Activated T-cell treated with anti-CD3 and anti-CD28 coated beads for 24 hours (primary cell): ENCODE measurements at places on chromosomes 3 and 15.

DNA sequence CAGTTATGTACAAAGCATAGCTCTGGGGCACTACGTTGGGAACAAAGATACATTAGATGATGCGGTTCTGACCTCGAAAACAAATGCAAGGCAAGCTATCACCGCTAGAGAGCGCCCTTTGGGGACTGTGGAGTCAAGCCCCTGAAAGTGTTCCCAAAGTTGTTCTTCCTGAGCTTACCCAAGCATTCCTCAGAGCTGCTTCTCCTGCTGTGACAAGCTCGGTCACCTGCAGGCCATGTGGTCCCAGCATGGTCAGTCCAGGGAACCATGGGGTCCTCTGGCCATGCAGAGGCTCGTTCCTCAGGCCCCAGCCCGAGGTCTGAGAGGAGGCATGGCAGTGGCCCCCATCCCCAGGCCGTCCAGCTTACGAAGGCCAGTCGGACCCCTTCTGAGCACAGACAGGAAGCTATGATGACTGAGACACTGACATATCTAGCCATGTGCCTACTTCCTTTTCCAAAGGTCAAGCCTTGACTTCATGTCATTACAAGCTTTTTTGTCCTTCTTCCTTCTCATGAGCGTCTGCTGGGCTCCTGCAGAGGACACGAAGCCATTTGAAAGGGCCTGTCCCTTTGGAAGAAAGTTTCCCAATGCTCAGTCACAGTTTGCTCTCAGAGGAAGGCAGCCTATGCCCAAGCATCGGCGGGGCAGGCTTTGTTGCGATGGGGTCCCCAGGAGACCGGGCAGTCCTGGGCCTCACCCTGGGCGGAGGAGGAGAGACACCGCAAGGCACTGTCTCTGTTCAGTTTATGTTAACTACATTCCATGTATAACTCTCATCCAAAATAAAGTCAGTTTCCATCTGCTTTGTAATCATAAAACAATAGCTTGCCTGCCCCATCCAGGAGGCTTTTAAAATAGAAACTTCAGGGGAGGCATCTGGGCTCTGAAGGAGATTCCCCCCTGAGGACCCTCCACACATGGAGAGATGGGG, 79.3 kb downstream of the ATP10A start:
- peak; percentile 21 for DNase-seq

GRCh38 chr3:72657666-72658065, 190.6 kb downstream of the SHQ1 start:
- DNase-seq = peak; percentile 23

GRCh38 chr15:82043130-82043673, 2.6 kb downstream of the MEX3B start:
- no peak for DNase-seq

DNA sequence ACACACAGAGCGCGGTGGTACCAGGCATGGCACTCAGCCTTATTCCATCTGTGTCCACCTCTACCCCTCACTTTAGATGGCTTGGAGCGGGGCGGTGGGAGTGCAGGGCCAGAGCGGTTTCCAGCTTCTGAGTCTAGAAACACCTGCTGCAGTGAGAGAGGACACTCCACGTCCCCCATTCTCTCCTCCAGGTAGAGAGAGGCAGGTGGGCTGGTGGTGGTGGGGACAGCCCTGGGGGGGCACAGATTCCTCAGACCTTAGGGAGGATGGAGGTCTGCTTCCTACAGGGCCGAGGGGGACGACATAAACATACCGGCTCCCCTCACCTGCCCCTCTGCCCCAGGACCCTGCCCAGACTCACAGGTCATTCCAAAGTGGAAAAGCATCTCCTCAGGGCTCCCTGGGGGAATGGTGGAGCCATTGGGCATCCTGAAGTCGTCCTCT, 40.4 kb downstream of the MUC20 start:
- no peak for DNase-seq

GRCh38 chr3:24320601-24321000, 174.0 kb downstream of the THRB start:
- no peak for DNase-seq

DNA sequence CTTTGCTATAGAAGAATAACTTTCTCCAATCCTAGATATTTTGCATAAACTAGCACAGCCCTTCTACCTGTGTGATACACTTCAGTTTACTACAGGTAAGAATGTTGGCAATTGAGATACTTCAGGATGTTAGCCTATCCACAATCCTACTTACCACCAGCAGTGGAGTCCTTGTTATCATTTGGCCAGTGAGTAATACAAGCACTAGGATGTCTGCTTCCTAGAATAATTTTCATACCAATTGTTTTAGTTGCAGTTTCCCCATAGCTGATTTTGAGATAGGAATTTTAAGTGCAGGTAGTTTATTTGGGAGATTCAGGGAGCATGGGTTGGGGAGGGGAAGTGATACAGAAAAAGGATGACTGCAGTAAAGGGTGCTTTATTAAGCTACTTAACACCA, 147.2 kb downstream of the EPHA6 start:
- DNase-seq = no peak

DNA sequence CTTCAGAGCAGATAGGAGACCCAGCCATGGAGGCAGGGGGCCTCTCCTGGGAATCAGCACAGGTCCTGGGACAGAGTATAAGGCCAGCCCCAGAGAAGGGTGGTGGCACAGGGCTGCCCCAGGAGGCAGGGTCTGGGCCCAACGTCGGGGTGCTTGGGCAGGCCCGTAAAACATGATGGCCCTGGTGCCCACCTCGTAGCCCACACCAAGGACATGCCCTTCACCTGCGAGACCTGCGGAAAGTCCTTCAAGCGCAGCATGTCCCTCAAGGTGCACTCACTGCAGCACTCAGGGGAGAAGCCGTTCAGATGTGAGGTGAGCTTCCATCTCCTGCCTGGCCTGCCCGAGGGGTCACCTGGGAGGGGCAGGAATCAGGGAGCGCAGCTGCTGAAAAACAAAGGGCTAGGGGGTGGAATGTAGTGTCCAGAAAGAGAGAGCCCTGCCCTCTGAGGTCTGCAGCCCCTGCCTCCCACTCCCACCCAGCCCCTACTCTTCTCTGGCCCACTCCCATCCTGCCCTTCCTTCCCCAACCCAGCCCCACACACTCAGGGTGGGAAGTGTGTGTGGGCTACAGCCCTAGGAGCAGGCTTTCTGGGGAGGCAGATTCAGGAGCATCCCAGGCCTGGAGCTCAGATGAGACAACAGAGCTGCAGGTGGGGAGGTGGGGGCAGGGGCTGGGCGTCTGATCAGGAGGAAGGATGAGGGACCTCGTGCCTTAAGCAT, 9.5 kb downstream of the ZBTB47 start:
- no peak for DNase-seq

- no peak for DNase-seq
Measured at GRCh38 chr3:40299130-40299720, 10.3 kb upstream of the EIF1B start.

GRCh38 chr3:134352031-134352671, 22.1 kb downstream of the AMOTL2 start:
- no peak for DNase-seq

GRCh38 chr15:59410391-59410896, 27.5 kb upstream of the FAM81A start:
- no peak for DNase-seq

- no peak for DNase-seq
Measured at GRCh38 chr3:48564022-48564421, 441 bp upstream of the UCN2 start.

DNA sequence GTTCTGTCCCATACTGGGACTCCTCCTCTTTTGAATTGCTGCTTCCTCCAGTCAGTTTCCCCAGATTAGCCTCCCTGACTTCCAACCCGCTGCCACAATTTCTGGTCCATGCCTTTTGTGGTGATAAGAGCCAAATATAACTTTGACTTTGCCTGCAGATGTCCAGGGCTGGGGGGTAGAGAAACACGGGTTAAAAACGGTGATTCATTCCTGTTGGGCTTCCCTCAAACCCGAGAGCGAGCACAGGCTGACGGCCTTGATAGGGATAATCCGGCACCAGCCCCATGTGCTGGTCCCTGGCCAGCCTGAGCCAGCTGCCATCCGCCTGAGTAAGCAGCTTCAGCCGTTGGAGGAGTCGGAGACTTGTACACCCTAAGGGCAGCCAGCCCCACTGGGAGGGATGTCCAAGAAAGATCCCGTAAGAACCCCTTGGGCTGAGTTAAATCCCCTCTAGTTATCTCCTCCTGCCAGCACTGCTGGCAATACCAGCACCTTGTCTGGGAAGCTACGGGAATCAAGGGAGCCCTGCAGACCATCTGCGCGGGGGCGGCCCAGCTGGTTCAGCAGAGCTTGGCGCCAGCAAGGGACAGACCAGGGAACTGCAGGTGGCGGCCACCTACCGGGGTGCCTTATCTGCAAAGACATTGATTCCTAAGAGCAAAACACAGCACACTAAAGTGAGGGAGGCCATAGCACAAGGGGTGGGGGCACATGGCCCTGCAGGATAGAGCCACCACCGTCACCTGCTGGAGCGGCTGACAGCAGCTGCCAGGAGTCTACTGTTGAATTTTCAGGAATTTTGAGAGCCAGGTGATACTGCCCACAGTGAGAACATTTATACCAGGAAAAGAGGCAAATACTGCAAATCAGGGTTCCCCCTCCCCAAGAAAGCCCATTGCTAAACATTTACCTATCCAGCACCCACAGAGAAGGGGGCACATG, 18.1 kb downstream of the CSPG4 start:
- no peak for DNase-seq

DNA sequence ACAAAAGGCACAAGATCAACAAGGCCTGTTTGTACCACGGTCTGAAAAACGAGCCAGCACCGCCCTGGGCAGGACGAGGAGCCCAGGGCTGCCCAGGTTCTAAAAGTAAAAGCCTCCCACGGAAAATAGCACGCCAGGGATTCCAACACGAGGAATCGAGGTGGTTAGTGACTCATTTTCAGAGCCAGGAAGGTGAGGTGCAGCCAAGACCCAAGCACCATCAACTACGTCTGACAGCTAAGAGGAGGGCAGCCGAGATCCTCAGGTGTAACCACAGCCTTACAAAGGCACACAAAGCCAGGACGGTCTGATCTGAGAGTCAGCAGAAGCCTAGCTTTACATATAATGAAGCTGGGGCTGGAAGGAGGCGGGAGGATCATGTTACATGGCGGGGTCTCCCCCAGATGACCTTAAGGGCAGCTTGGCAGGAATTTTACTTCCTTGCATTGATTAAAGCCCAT, 52.5 kb downstream of the ATP10A start:
- DNase-seq = no peak

DNA sequence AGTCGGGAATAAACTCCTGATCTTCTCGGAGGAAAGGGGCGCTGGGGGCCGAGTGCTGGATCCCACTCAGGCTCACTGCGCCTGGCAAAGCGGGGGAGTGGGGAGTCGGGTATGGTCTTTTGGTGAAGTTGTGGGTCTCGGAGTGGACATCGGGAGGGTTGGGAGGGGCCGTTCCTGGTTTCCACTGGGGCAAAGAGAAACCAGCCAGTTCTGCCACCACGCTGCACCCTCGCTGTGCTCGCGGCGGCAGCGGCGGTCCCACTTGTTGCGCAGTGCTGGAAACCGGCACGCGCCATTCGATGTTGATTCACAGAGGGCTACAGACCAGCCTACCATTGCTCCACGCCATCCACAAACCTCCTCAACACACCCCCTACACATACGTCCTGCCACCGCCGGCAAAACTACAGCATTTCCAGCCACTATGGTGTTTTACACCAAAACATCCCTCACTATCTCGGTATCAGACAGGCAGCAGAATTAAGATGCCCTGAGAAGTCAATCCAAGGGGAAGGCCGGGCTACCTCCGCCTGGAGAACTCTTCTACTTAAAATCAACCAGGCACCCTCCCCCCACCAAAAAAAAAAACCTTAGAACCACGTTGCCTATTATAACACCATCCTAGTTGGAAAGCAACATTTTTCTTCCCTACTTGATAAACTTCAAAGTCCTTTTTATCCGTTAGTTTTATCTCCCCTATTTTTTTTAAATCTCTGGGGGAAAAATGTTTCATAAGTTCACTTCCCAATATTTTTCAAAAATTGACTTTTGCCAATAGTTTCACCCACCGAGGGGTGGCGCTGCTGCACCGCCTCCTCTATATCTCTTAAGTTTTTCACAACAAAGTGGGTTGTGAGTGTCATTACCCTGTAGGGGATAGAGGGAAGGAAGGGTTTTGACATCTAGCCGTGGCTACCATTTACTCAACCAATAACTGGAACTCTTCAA, 3.6 kb downstream of the BCL6 start:
- DNase-seq = peak; percentile 66

DNA sequence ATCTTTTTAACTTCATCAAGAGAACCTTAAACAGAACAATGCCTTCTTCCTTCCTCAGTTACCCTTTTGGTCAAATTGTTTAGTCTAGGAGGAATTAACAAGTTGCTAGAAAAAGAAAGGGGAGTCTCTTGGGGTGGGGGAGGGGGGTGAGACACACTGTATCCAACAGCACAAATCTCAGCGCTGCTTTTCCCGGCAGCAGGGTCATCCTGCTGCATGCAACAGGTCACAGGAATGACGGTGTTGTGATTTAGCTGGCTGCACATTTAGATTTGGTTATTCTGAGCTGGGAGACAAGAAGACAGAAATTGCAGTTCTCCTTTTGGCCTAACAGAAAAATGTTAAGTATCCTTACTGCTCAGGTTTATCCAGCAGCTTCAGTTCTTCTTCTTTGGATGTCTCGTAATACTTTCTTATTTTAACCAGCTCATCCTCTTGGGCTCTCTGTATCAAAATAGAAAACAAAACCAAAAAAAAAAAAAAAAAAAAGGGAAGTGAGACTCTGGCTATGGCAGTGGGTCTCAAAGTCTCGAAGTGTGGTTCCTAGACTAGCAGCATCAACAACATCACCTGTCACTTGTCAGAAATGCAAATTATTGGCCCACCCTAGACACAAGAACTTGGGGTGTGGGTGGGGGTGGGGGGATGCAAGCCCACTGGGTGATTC, 190.5 kb downstream of the GREM1 start:
- DNase-seq = no peak

- DNase-seq = no peak
Measured at GRCh38 chr15:64045774-64046420, 388 bp downstream of the DAPK2 start.

GRCh38 chr3:103052236-103052830, 617.5 kb downstream of the ZPLD1 start:
- DNase-seq = no peak

DNA sequence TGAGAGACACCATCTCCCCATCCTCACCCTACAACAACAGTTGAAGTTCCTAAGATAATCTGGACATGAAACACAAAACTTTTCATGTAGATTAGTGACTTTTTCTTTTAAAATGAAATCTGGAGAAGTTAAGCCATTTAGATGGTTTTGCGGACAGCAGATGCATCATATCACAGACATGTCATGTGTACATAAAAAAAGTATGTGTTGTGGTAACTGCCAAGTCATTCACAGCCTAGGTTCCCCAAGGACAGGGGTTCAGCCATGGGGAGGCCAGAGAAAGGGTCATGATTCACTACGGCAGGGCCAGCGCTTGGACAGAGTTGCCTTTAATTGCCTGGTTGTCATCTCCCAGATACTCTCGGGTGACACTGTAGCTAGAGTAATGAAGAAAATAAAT, 163.2 kb downstream of the PDZRN3 start:
- no peak for DNase-seq

GRCh38 chr3:63557912-63558311, 94.6 kb upstream of the SNTN start:
- no peak for DNase-seq

GRCh38 chr15:95718441-95718840, 612.1 kb upstream of the NR2F2 start:
- DNase-seq = no peak
